NCI-H2081 treated with DMSO at 0.1 percent for 48 hours (cell line): ENCODE measurements at places on chromosomes 6 and 20.

DNA sequence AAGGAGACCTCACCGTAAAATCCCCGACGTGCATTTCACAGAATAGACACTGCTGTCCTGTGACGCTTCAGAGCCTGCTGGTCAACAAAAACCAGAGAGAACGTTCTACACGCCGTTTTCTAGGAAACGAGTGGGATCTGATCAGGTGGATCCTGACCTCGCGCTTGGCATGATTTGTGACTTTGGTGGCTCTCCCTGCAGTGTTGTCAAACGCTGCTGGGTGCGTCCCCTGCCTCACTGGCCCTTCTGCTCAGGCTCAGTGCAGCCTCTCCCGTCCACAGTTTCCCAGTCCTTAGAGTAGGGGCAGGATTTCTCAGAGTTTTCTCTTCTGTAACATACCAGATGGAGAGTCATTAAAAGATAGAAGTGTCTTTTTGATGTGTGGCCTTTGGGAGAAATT lies 27.6 kb upstream of the IRF4 start:
- DNase-seq = no peak

GRCh38 chr20:44615169-44615791 lies 32.9 kb downstream of the PKIG start:
- no peak for DNase-seq

DNA sequence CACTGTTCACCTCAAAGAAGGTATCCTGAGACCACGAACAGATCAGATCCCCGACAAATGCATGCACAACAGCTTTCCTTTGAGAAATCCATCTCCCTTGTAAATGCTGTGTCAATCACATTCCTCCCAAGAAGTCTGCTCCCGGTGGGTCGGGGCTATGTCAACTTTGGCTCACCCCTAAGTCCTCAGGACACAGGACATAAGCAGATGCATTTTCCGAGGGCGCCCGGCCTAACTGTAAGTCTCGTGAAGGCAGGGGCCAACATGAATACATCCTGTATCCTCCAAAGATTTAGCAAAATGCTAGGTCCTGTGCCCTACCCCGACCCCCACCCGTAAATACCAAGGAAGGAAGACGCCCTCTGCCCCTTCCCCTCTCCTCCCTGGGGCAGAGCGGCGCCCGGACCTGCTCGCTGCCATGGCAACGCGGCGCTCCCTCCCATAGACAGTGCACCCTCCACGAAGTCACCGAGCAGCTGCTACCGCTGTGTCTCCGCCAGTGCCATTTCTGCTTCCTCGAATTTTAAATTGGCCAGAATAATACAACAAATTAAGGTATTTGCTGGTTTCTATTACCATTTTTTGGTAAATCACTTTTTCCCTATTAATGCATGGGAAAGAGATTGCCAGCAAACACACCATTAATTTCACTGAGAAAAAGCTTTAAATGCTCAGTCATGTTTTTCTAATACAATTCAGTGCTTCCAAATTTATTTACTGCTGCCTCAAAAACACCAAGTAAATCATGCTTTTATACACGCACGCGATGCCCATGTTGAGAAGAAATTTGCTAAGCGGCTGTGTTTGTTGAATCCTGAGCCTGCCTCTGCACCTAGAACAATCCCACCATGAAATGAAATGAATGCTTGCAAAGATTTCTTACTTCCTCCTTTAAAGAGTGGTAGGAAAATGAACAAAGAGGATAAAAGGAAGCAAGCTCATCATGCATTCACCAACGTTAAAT lies 100.6 kb downstream of the PCSK2 start:
- no peak for DNase-seq

DNA sequence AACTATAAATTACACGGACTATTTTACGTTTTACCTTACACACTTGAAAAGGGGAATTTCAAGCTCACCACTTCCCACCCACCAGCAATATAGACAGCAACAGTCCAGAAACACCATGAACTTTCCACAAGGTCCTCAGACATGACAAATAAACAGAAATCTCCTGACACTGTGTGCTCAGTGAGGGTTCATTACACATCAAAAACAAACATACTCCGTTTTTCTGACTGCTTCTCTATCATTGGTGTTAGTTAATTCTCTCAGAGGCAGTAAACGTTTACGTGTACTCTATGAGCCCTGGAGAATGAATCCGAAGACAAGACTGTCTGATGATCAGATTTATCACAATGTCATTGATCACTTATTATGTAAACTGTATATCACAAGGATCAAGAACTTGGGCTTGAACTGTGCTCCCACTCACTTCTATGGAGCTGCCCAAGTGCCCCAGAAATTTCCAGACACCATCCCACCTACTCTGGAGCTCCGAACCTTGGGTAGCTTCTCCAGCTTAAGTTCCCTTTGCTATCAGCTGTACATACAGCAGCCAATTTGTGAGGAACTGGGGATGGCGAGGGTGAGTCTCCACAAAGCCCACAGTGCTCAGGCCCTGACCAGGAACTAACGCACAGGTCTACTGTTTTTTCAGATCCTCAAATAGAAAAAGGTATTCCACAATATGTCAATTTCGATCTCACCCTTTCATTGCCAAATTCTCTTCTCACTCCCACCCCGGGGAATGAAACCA lies 86.0 kb downstream of the ALDH8A1 start:
- no peak for DNase-seq

GRCh38 chr6:108363889-108364313 lies 69.0 kb downstream of the AFG1L start:
- DNase-seq = no peak

DNA sequence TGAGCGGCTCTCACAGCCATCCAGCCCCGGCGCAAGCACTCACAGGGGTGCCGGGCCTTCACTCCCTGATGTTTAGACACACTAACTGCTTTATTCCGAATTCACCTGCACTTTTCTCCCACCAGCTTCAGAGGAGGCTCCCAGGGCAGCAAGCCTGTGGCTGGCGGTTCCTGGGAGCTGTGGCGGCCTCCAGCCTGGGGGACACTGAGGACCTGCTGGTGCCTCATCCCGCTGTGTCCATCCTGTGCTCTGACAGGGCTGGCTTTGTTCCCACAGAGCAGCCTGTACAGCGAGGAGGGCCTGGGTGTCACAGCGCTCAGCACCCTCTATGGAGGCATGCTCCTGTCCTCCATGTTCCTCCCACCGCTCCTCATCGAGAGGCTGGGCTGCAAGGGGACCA lies 3.1 kb downstream of the UNC93A start:
- no peak for DNase-seq

DNA sequence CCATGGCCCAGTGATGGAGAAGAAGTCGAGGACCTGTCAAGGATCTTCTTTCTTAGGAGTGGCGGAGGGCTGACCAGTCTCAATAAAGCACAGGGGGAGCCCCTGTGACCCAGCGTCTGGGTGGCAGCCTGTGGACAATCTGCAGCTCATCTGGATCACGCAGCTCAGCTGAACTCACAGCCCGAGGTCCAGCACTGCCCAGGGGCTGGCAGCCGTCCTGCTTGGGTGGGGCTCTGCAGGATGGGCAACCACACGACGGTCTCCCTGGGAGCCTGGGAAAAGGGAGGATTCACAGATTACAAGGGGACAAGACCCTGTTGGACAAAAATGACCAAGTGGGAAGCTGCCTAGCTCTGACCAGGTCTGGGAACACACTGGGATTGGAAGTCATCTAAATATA lies 110.8 kb downstream of the MYLK4 start:
- no peak for DNase-seq

GRCh38 chr6:112338166-112338709 lies 8.9 kb upstream of the RFPL4B start:
- DNase-seq = no peak

GRCh38 chr20:54985091-54985490 lies 509.7 kb downstream of the DOK5 start:
- no peak for DNase-seq

DNA sequence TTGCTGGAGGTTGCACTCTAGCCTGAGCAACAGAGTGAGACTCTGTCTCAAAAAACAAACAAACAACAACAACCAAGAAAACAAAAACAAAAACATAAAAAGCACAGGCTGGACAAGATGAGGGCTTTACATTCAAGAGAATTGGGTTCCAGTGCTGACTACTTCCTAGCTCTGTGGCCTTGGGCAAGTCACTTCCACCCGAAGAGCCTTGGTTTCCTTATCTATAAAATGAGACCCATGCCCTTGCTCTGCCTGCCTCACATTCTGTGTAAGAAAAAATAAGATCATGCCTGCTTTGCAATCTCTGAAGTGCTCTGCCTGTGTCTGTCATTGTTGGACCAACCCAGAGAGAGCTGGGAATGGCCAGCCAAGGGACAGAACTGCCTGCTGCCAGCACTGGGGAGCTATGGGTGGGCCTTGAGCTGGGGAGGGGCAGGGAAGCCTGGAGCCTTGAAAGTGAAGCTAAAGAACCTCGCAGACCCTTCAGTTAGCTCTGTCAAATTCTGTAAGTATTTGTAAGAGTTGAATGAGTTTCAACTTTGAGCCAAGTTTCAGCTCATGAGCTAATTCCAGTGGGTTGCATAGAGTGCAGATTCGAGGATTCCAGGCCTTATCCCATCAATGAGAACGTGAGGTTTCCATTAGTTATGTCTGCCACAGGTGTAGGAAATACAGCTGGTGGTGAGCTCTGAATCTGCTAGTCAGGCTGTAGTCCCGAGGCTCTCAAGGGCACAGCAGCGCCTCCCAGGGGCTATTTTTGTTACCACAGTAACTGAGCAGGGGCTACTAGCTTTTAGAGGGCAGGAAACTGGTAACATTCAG lies 93.2 kb downstream of the DLGAP4 start:
- peak; percentile 49 for DNase-seq

- no peak for DNase-seq
Measured at GRCh38 chr6:142075516-142076101, 57.1 kb upstream of the GJE1 start.

GRCh38 chr6:143843677-143843999 lies 500 bp downstream of the LTV1 start:
- no peak for DNase-seq

DNA sequence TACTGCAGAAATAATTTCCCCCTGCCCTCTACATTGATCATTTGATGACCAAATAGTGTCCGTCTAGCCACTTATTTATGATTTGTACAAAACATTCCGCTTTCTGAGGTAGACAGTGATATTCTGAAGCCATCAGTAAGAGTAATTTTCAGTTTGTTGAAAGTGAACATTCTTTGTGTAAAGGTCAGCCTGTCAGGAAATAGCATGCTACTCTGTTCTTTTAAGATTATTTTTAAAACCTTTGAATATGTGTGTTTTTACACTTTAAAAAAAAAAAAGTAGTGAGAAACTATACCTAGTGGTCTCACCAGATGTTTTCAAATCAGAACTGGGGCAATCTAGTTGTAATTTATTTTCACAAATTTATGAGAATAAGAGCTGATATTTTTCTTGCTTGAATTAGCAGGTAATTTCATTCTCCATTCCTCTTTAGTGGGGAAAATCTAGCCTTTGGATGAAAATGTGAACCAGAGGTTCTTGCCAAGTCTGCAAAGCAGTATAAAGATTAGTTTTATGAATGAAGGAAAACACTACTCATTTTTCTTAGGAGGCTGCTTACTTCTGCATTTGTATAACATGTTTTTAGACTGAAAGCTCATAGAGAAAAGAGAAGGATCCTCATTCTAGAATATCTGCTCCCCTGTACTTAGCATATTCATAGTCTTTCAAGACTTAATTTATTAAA lies 12.1 kb upstream of the REV3L start:
- no peak for DNase-seq

GRCh38 chr6:26295691-26296555 lies 69.1 kb upstream of the BTN3A2 start:
- no peak for DNase-seq

DNA sequence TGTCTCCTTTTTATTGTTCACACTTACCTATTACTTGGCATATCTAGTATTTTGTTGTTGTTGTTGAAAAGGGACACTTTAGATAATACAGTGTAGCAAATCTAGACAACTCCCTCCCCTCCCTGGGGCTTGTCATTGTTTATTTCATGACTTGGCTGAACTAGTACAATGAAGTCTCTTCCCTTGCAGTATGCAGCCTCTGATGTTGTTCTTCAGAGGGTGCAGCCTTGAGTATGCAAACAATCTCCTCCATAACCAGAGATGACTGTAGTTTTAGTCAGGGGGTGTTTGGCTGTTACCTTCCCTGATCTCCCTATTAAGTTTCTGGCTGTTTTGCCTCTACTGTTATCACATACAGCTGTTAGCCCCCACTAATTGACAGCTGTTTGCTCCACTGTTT lies 315.4 kb upstream of the RUNX2 start:
- DNase-seq = no peak

DNA sequence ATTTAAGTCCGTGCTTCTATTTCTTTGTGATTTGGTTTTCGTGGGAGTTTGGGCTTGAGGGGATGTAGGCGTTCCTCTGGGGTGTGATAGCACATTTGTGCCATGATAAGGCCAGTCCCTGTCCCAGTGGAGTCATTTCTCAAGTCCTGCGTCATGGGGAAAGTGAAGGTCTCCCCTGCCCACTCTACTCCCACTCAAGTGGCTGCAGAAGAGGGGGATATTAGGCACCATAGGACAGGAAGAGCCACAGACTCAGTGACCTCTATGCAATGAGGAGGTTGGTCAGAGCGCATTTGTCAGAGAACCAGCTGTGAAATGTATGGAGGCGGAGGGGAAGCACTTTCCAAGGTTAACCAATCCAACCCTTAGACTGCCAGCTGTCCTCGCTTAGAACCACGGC lies 51.9 kb upstream of the EDN1 start:
- DNase-seq = no peak

- no peak for DNase-seq
Measured at GRCh38 chr20:52751571-52751970, 220.6 kb upstream of the TSHZ2 start.

DNA sequence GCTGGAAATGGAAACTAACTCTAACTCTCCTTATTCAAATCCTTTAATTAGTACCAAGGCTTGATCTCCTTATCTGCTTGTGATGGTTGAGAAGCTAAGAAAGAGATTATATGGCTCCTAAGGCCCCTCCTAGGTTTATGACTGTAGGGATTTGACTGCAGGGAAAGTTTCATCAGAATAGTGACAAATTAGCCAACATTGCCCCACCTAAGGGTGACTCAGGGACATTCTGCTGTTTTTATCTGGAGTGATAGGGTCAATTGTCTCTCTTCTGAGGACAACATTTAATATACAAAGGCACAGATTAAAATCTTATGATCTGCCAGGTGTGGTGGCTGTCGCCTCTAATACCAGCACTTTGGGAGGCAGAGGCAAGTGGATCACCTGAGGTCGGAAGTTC lies 138.1 kb upstream of the MARCKS start:
- DNase-seq = no peak

GRCh38 chr6:40276141-40276540 lies 311.0 kb downstream of the LRFN2 start:
- DNase-seq = no peak

- DNase-seq = no peak
Measured at GRCh38 chr20:5172167-5172601, 45.4 kb downstream of the CDS2 start.

- no peak for DNase-seq
Measured at GRCh38 chr6:162722226-162722625, 5.3 kb downstream of the PRKN start.

DNA sequence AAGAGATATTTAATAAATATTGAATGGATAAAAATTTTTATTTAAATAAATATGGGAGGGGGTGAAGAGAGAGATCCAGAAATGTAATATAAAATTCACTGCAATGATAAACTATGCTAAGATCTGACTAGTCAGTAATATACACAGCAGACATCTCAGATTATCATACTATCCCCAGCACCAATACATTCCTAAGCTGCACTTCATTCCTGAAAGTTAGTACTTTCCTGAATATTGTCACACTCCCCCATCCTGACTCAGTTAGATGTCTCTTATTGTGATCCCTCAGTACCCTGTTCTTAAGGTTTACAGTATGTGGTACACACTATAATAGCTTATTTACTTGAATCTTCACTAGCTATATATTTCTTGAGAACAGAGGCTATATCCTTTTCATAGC lies 88.3 kb upstream of the KCNQ5 start:
- DNase-seq = no peak

- DNase-seq = no peak
Measured at GRCh38 chr6:78700991-78701390, 166.4 kb upstream of the IRAK1BP1 start.
